ENCODE measurements at places on chromosomes 11 and 22.
A peak's percentile ranks its signal among the peaks of the same experiment; 100 is the strongest.

DNA sequence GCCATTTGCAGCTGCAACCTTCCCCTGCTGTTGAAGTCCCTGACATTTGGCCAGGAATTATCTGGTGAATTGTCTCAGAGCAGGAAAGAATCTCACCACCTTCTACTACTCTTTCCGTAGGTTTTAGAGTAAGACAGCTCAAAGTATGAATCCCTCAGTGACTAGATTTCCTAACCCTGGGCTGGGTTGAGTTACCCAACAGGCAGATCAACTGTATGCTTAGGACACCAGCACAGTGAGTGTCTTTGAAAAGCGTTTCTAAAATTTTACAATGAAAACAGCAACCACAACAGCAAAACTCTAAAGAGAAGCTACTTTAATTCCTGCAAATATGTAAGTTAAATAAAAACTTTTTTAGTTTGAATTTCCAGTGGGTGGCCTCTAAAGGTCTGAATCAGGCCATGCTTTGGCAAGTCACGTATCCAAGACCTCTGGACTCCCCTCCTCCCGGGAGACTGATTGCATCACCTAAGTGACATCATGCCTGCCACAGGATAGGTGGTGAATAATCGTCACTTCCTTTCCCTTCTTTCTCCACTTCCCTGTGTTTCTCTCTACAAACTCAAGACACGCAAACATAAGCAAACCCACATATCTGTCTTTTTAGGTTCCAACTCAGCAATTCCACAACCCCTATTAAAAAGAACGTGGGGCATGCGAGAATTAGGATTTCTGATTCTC is 7.8 kb downstream of the OR8B12 start:
- no peak for DNase-seq

DNA sequence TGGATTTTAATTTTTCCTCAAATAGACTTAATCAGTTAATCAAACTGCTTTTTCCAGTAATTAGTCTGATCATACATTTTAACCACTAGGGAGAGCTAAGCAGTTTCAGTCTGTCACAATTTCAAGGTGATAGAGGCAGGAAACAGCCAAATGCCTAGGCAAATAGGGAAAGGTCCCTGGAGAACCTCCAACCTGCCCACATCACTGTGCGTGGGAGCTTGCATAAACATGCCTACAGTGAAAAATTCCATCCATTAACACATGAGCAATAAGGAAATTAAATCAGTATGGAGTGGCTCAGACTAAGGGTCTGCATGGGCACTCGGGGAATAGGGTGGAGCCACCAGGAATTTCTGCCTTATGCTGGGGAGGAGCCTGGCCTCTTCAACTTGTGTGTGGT is 74.6 kb downstream of the AASDHPPT start:
- no peak for DNase-seq

DNA sequence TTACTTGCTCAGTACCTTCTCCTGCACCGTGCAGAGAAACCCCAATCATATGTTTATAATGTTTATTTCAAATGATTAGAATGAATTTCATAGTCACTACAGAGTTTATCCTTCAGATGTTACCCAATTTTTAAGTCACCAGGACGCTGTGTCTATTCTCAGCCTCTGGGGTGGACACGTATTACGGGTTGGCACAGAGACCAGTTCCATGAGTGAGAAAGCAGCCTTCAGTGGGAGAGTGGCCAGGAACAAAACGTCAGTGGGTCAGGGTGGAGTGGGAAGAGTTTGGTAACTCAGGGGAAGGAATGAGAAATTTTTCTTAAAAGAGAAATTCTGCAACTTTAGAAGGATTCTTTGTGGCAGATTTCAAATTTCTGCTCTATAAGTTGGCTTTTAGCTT is 77.1 kb upstream of the MTMR2 start:
- DNase-seq: no peak

- no peak for DNase-seq
Measured at GRCh38 chr11:27605422-27605821, 94.8 kb downstream of the BDNF start.

DNA sequence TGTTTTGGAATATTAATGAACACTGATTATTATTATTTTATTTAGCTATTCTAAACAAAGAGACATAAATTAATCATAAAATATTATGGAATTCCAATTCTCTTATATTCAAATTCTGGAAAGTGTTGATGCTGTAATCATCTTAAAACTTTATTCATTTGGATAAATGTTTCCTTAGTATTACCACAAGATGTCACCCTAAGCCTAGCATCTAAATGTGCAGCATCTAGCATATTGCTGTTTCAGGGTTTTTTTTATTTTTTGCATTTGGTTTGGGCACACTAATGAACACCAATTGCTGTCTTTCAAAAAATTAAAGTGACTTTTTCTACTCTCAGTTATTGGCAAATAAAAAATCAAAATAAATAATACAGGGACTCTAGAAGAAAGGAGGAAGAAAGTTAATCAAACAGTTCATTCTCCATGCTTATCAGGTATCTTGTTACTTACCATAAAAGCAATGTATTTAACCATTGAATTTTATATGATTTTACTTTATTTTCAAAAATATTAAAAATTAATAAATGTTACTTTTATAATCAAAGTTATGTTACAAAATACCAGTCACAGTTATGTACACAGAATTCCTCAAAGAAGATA is 31.8 kb downstream of the DLG2 start:
- no peak for DNase-seq

DNA sequence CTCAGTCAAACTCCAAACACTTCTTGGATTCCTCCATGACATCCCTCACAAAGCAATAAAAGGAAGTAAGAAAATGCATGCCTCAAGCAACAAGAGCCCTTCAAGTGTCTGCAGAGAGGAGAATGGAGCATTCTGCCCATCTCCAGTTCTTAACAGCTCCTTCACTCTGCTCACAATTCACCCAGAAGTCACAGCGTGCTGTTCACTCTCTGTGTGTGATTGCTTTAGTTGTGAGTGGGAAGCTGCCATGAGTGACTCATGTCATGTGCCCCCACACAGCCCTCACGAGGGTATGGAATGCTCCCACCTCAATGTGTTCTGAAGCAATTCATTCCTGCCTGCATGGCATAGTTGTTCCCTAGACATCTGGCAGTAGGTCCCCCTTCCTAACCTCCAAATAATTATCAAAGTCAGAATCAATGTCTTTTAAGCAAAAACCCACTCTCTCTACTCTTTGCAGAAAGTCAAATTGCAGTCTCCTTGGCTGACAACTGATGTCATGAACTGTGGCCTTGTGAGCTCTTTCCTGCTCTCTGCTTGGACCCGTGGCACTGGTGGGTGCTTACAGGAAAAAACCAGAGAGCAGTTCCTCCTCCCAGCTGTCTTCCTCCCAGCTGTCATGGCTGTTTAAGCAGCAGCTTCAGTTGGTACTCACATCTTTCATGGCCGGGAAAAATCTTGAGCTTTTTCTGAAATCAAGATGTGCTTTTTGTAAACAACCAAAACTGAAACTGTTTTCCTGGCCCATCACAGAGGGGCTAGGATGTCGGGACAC is 112.1 kb upstream of the SPON1 start:
- no peak for DNase-seq

GRCh38 chr11:89540826-89541225 is 49.7 kb upstream of the NOX4 start:
- no peak for DNase-seq

DNA sequence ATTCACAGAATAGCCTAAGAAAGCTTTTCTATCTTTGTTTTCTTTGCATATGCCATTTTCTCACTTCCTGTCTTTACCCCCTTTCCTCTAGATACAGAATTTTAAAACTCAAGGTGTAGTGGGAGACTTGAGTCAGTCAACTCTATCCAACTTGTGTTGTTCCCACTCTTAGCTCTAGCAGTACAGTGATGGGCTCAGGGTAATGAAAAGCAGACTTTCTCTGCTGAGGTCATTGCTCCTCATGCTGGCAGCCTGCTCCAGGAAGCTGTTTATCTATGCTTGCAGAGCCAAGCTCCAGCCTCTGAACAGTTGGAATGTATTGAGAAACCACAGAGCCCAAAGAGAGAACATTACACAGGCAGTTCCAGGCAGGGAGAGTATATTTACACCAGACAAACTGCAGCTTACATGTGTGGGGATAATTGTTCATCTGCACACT is 68.1 kb downstream of the CSTPP1 start:
- peak; percentile 80 for DNase-seq

DNA sequence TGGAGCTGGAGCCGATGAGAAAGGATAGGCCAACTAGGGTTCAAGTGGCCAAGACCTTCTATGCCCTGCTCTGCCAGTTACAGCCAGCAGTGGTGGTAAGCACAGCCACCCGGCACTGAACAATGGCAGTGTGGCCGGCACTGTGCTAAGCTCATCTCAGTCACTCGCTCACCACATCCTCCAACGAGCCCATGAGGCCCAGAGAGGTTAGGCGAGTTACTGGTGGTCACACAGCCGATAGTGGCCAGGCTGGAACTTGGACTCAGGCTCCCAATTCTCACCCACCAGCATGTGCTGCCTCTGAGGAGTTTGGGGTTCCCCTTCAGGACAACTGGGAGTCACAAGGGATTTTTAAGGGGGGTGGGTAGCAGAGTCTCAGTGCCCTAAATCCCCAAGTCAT is 66.4 kb downstream of the IGLL1 start:
- DNase-seq: no peak

DNA sequence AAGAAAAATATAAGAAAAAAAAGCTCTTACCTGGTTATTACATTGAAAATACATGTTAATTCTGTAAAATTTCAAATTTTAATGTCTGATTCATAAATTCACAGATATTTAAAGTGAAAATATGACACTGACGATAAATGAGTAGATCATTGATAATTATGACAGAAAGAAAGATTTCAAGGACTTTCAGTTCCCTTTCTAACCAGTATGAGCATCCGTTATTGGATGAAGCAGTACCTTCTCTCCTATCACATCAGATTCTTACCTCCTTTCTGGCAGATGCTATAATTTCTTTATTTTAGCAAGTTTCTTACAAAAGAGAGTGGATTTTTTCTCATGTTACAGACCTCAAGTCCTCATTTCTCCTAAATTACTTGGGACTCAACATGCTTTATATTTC is 847.3 kb downstream of the JRKL start:
- DNase-seq: no peak

- no peak for DNase-seq
Measured at GRCh38 chr11:86453290-86454030, 78.8 kb downstream of the CCDC81 start.
